Gastrocnemius medialis (tissue), 4 donors: ENCODE measurements at places on chromosomes 4 and X.

- no peak for DNase-seq
Observed at GRCh38 chrX:110759785-110760184, 35.8 kb downstream of the CHRDL1 start.

- no peak for DNase-seq
Observed at GRCh38 chrX:101708163-101708562, 48.5 kb upstream of the ARMCX2 start.

GRCh38 chr4:1298461-1298860 lies 8.8 kb downstream of the MAEA start:
- no peak for DNase-seq

- no peak for DNase-seq
Observed at GRCh38 chrX:20445109-20445508, 178.4 kb upstream of the RPS6KA3 start.

- DNase-seq = no peak
Observed at GRCh38 chr4:142886566-142886965, 40.5 kb upstream of the INPP4B start.

DNA sequence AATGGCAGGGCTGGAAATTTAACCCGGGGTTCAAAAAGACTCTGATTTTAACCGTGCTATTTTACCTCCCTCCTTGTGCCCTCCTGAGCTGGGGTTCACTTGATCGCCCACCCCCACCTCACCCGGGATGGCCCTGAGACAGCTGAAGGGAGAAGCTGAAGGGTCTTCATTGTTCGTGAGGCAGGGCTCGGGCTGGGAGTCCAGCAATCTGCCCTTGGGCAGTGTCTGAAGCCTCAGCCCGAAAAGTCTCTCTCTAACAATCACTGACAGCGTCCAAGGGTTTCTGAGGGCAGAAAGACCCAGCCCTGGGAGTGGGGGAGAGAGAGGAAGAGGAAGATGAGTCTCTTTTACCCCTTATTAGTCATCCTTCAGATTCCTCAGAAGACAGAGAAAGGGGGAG lies 39.4 kb upstream of the PHOX2B start:
- no peak for DNase-seq

- DNase-seq = no peak
Observed at GRCh38 chr4:47612116-47613023, 127.3 kb downstream of the ATP10D start.

DNA sequence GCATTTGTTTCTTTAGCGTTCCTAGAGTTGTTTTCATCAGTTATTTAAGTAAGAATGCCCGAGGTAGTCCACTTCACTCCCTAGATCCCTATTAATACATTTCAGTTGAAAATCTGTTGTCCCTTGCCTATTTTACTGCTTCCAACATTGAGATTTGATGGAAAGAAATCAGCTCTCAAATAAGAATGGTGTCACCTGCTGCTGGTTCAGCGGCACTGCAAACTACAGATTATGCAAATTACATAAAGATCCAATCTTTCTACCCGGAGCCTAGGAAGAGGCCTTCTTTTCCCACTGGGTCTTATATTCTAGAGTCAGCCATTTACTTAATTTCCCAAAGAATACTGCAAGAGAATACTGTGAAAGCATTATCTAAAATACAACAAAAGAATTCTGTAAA lies 597.6 kb upstream of the MAGEB2 start:
- no peak for DNase-seq

GRCh38 chr4:110532901-110533589 lies 57.1 kb downstream of the ENPEP start:
- no peak for DNase-seq

GRCh38 chr4:21921526-21922180 lies 26.9 kb downstream of the KCNIP4 start:
- DNase-seq = no peak

GRCh38 chr4:43362875-43363636 lies 470.5 kb downstream of the GRXCR1 start:
- no peak for DNase-seq

DNA sequence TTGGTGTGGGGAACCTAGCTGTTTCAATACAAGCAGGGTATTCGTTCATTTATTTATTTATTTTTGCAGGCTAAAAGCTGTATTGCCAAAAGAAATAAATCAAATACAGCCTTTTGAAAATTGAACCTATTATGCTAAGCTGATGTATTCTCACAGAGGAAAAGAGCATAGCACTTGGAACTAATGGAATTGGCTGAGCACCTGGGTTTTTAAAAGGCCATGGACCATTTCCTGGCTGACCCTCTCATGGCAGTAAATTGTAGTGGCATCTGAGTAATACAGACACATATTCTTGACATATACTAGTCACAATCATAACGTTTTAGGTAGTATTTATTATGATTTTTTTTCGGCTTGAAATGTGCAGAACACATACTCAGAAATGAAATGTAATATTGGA lies 71.8 kb upstream of the ALG13 start:
- DNase-seq = no peak

DNA sequence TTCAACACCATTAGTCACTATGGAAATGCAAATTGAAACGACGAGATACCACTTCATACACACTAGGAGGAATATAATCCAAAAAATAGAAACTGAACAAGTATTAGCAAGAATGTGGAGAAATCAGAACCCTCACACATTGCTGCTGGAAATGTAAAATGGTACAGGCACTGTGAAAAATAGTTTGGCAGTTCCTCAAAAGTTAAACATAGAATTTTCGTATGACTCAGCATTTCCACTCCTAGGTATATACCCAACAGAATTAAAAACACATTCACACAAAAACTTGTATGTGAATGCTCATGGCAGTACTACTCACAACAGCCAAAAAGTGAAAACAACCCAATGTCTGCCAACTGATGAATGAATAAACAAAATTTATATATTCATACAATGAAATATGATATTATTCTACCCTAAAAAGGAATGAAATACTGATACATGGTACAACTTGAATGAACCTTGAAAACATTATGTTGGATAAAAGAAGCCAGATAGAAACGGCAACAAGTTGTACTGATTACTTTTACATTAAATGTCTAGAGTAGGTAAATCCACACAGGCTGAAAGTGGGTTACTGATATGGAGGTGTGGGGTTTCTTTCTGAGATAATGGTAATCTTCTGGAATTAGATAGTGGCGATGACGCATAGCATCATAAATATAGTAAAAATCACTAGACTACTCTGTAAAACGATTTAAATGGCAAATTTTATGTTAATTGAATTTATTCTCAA lies 22.3 kb downstream of the TEC start:
- DNase-seq = no peak

DNA sequence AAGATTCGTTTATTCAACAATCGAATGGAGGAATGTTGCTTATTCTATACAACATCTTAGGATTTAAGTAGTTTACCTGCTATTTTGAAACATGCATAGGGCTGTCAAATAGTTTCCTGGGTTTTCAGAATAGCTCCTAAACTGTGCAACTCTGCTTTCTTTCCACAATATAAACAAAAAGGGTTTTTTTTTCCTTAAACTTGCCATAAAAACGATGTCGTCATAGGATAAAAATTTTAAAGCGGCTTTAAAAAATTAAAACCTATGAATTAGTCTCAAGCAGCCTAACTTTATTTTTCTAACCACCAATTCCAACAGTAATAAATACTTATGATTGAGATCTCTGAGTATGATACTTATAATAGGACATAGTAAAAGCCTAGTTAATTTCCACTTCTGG lies 21.6 kb upstream of the STIM2 start:
- DNase-seq = no peak

GRCh38 chr4:53371049-53371448 lies 5.2 kb upstream of the SCFD2 start:
- no peak for DNase-seq

DNA sequence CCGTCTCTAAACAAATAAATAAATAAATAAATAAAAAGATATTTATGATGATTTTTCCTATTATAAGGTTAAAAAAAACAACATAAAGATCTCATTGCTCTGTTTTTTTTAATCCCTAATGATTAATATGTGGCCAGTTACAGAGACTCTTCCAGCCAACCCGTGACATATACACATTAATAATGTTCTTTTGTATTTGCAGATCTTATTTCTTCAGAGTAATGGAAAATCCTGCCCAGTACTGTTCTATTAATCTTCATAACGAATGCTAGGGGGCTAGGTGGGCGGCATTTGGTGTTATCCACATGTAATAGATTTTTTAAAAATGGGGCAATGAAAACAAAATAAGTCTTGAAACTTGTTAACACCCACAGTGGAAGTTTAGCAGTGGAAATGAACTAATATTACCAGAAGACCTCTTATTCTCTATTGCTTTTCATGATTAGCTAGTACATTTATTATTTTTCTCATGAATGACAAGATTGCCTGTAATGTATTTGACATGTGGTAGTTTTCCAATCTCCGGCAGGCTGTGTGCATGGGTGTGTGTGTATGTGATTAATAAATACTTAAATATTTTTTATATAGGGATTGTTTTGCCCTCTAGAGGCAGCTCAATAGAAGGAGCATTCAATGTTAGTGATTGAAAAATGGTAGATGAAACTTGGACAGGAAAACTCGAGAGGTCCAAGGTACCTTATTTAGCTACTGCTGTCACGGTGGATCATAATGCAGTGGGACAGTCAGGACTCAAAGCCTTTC lies 457.4 kb downstream of the IL1RAPL1 start:
- no peak for DNase-seq

DNA sequence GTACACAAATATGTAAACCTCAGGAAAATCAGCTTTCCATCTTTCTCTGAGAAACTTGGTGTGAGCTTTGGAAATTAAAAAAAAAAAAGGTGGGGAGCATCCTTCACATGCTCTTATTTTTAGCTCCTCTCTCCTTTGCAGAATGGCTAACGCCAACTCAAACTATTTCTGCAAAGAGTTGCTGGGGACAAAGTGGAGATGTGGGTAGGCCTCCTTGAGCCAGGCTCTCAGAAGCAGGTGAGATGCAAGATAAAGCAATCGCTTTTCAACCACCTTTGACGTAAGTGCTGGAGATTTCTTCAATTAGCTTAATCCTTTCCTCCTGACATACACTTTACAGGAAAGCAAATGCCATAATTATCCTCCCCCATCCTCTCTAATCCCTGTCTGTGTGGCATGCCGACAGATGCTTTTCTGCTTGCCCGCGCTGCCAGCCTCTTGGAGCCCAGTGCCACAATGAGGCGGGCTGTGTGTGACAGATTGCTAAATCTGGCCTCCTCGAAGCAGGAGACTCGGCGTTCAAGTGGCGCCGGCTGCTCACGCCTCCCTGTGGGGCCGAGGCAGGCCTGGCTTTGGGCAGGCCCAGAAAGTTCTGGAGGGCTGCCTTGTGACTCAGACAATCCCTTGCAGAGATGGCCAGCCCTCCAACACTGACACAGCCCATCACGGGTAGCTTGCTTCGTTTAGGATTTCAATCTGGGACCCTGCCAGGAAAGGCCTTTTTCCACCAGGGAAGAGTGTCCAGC lies 64.9 kb upstream of the SOD3 start:
- peak; percentile 93 for DNase-seq

DNA sequence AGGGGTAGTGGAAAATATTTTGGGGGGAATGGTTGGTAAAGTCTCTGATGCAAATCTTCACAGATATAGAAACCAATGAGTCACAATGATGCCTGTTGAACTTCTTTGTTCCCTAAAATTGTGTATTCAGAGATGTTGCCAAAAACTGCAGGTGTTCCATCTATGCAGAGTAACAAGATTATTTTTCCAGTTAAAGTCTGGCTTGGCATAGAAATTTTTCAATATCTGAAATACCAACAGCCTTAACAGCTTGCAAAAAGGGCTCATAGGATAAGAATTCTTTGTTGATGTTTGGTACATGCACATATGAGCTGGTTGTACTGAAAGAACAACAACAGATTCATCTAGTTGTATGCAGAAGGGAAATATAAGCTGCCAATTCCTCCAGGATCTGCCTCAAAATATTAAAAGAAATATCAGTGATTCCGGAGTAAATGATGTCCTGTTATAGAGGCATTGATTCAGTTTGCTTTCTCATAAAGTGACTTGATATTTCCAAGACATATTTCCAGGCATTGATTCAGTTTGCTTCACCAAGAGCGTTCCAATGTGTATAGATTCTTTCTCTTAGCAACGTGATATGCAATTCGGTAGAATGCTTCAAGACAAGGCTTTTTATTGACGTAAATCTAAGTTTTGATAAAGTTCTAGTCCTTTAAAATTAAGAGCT lies 564.4 kb downstream of the TMA16 start:
- DNase-seq = no peak

GRCh38 chrX:46961097-46961496 lies 48.9 kb downstream of the JADE3 start:
- DNase-seq = no peak

- DNase-seq = no peak
Observed at GRCh38 chr4:121072224-121073003, at the start of gene NDNF. NDNF (minus strand) TSS chr4:121072535; CDS start chr4:121045837, 26,698 bp downstream.

- no peak for DNase-seq
Observed at GRCh38 chr4:105102016-105102415, 44.7 kb upstream of the TET2 start.

DNA sequence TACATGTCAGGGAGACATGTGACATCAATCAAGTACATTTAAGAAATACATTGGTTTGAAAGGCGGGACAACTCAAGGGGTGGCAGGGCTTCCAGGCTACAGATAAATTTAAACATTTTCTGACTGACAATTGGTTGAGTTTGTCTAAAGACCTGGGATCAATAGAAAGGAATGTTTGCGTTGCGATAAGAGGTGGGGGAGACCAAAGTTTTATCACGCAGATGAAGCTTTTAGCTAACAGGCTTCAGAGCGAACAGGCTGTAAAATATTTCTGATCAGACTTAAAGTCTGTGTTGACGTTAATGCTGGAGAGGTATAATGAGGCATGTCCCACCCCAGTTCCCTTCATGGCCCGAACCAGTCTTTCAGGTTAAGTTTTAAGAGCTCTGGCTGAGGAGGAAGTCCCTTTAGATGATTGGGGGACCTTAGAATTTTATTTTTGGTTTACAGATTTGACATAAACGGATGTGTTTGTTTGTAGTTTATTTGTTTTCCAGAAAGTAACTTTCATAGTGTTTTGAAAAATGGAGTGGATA lies 346.7 kb upstream of the RASGEF1B start:
- DNase-seq = no peak

GRCh38 chrX:118583781-118584180 lies 88.2 kb downstream of the DOCK11 start:
- DNase-seq = no peak

DNA sequence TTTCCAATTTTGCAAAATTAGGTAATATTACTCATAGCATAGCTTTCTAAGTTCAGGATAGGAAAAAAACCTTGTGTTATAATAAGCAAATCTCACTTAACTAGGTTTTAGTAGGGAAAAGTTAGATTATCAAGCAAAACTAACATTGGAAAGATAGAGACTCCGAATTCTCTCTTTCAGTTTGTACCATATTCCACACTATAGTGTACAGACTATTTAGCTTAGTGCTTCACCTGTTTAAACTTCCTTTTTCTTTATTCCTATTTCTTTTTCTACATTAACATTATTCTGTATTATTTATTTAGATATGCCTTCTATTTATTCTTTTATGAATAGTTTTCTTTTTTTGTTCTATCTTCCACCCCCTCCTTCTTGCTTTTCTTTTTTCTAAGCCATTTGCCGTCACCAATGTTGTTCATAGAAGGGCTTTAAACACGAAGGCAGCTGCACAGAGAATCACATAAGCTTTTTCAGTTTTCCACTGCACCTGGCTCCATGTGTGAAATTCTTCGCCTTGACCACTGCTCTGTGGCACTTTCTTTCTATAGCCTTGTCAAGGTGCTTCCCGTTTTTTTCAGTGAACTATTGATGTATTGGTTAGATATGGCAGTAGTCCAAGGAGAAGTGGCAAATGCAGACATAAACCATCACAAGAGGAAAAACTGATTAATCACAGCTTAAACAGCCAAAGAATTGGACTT lies 8.5 kb downstream of the PCDH10 start:
- no peak for DNase-seq

- no peak for DNase-seq
Observed at GRCh38 chr4:109296527-109296926, 5.9 kb downstream of the COL25A1 start.
